Activated CD8-positive, alpha-beta memory T cell treated with anti-CD3 and anti-CD28 coated beads, Interleukin-2, amount 50 U/mL, for 48 hours (primary cell): ENCODE measurements at places on chromosomes 7 and 10.
A peak's percentile ranks its signal among the peaks of the same experiment; 100 is the strongest.

DNA sequence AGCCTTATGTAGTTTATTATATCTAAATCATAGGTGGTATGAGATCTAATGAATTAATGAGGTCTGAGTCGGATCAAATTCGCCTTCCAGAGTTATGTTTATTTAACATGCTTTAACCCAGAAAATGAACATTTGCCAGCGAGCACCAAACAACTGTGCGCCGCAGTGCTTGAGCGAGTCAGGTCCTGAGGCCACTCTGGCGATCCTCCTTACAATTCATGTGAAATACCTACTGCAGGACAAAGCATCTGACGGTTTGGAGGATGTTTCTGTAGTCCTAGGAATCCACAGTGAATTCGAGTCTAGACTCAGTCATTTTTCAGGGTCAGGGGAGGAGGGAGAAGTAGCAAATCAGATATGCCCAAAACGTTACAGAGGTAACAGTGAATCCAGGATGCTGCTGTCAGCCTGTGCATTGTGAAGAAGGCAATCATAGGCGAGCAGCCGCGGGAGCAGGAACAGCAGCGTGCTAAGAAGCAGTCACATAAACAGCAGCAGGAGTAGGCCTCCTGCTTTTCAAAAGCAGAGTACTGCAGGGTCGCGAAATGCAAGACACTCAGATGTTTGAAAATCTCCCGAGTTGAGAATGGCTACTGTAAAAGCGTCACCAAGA is 120.2 kb downstream of the CACNB2 start:
- no peak for DNase-seq

DNA sequence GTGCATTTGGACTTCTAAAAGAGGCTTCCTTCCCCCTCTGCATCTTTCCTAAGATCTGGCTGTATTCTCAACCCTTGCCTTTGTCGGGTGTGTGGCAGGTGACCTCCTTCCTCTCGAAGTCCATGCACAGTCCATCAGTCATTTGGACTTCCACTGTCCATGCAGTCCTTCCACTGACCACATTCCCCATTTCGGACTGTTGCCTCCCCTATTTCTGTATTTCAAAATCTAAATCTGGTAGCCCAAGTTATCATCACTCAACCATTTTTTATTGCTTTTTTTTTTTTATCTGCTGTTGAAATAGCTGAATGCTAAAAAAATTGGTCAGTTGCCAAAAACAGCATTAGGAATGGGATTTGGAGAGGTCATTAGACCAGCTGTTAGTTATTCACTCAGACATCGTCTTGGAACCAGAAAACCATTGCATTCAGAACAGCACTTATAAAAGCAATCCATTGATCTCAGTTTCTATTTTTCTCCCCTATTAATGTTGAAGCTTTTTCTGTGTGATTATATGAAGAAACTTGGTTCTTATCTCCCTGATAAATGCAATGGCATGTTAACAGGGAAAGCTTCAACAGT is 575.6 kb downstream of the KIF20B start:
- no peak for DNase-seq

GRCh38 chr10:78963074-78964034 is 105.4 kb upstream of the ZMIZ1 start:
- DNase-seq, result no peak

GRCh38 chr7:141201145-141201885 is 127.5 kb downstream of the TMEM178B start:
- DNase-seq, result no peak

DNA sequence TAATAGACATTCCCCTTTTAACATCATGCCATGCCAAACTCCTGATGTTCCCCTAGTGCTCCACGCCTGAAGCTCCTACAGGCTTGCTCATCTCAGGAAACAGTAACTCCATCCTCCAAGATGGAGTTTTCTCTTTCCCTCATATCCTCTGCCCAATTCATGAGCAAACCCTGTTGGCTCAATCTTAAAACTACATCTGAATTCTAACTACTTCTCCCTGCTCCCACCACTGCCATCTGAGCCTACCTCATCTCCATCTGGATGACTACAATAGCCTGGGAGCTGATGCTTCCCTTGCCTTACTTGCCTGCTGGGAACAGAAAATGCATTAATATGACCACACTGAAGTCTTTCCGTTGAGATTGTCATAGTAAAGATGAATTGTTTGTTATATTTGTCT is 271.7 kb upstream of the MKLN1 start:
- no peak for DNase-seq

- no peak for DNase-seq
Measured at GRCh38 chr7:154738216-154738615, 264.7 kb downstream of the PAXIP1 start.

DNA sequence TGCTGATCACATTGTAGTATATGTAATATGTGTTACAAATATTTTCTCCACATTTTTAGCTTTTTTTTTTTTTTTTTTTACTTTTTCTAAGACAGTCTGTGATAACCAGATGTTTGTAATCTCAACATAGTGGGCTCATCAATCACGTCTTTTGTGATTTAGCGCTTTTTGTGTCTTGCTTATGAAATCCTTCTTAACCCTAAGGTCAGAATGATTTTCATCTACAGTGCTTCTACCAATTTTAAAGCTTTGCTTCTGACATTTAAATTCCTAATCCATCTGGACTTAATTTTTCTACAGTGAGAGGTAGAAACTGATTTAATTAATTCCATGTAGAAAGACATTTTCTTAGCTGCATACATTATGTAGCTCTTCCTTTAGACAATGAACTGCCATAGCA is 626.4 kb downstream of the TNS3 start:
- DNase-seq, result no peak

DNA sequence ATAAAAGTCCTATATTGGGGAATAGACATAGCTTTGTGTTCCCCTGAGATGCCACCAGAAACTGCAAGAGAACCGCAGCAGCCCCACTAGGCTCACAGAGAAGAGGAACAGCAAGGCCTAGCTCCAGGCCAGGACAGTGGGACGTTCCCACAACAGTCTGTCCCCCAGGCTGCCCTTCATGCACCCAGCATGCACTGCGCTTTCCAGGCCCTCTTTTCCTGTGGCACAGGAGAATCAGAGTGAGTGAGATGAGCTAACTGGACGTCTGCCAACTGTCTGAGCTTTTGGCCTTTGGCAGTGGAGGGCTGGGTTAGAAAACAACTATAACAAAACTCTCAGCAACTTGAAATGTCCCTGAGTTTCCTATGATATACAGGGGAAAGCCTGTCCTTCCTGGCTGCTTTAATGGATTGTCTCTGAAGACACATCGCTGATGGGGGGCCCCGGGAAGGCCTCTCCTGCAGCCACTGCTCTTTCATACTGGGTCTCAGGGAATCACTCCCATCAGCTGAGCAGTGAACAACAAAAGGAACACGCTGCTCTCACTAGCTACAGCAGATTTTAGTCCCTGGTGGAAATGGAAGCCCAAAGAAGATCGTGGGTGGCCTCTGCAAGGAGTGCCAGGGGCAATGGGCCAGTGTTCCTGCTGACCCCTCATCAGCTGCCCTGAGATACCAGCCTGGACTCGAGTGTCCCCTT is 53.5 kb downstream of the PODXL start:
- DNase-seq, result no peak

GRCh38 chr10:120555842-120556532 is 99.0 kb downstream of the PLPP4 start:
- no peak for DNase-seq

DNA sequence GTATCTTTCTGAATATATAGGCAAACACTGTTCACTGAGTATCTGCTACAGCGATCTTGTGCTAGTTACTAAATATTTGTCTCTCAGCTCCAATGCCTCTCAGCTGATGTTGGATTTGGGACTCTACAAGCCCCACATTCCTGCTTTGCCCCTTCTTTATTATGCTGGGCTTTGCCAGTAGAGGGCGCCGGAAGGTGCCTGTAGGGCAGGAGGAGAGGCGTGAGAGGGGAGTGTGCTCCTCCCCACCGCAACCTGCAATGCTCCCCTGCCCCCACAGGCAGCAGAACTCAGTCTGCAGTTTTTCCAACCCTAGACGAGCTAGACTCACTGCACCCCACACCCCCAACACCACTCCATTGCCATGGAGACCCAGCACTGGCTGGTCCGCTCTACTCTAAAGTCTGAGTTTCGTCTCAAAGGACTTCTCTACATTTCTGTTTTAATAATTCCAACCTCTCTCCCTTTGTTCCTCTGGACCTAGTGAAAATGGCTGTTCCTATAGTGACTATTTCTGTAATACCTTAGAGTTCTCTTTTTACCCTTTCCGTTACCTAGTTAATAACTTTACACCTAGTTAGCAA is 337.6 kb downstream of the CCSER2 start:
- DNase-seq, result peak; percentile 63

DNA sequence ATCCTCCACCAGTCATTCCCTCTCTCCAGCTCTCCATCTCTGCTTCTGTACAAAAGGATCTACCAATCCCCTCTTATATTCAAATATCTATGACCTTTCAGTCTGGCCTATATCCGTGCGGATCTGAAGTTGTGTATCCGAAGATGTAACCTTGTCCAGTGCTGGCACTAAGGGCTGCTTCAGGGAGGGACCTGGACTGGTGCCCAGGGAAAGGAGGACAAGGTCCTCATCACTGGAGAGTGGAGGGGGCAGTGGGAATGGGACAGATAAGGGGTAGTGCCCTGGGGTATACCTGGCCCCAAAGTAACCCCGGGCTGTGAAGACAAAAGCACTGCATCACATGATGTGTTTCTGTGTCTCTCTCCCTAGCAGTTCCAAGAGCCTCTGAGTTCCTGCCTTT is 1.8 kb downstream of the TMEM225B start:
- DNase-seq, result no peak

GRCh38 chr10:86165666-86166065 is 200.9 kb downstream of the GRID1 start:
- no peak for DNase-seq

GRCh38 chr7:97179454-97180104 is 62.1 kb downstream of the SDHAF3 start:
- DNase-seq, result no peak

- no peak for DNase-seq
Measured at GRCh38 chr10:114401195-114401791, 3.0 kb downstream of the AFAP1L2 start.

GRCh38 chr7:111261496-111261895 is 170.6 kb downstream of the LRRN3 start:
- no peak for DNase-seq

- DNase-seq, result no peak
Measured at GRCh38 chr7:21608465-21608864, 65.6 kb downstream of the DNAH11 start.

DNA sequence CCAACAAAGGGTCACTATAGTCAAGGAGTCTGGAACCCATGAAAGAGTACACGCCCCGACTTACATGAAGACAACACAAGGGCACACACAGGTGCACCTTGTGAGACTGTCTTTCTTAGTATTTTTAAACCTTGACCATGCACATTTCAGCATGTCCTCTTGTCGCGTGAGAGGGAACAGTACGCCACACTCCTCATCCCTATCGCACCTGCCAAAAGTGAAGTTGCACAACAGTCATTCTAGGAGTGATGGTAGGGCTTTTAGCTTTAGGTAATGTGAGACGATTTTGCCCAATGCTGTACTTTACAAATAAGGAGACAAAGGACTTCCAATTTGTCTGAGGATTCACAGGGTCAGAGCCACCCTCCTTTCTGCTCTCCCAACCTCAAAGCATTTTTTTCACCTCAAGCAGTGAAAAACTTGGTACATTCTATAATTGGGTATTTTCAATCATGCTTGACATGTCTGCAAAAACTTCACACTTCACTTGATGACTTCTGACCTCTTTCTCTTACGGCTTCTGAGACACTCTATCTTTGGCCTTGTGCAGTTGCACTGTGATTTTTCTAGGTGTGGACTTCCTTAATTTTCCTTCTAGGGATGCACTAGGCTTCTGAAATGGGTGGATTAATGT is 173.9 kb upstream of the GRB10 start:
- no peak for DNase-seq

GRCh38 chr7:71682841-71683781 is 551.2 kb downstream of the GALNT17 start:
- DNase-seq, result no peak

GRCh38 chr10:132162021-132162531 is 24.7 kb upstream of the DPYSL4 start:
- no peak for DNase-seq

DNA sequence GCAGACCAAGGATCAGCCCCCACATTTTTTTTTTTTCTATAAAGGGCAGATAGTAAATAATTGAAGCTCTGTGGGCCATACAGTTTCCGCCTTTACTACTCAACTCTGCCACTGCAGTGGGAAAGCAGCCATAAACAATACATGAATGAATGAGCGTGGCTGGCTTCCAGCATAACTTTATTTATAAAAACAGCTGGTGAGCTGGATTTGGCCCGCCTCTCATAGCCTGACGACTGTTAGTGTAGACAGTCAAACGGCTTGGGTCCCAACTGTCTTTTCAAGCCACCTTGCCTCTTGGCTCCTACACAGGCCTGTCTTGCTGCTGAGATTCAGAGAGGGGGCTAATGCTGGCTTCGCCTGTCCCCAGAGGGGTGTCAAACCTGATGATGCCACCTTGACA is 169.8 kb upstream of the GPR26 start:
- DNase-seq, result no peak

DNA sequence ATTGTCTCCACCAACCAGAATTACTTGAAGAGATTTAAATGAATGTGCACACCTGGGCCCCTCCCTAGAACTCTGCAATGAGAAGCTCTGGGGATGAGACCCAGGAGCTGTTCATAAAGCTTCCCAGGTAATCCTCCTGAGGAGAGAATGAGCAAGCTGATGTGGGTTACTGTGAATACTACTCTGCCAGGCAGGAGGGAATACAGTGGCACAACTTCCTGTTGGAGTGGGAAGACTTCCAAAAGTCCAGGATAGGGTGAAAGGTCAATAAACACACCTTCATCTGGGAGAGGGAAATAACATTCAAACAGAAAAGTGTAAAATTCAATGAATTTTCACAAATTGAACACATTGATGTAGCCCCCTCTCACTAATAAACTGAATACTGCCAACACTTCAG is 351.4 kb downstream of the ABCA13 start:
- no peak for DNase-seq

GRCh38 chr7:107998150-107998549 is 4.8 kb downstream of the LAMB1 start:
- no peak for DNase-seq

- no peak for DNase-seq
Measured at GRCh38 chr7:34407586-34407985, 250.4 kb upstream of the NPSR1 start.

DNA sequence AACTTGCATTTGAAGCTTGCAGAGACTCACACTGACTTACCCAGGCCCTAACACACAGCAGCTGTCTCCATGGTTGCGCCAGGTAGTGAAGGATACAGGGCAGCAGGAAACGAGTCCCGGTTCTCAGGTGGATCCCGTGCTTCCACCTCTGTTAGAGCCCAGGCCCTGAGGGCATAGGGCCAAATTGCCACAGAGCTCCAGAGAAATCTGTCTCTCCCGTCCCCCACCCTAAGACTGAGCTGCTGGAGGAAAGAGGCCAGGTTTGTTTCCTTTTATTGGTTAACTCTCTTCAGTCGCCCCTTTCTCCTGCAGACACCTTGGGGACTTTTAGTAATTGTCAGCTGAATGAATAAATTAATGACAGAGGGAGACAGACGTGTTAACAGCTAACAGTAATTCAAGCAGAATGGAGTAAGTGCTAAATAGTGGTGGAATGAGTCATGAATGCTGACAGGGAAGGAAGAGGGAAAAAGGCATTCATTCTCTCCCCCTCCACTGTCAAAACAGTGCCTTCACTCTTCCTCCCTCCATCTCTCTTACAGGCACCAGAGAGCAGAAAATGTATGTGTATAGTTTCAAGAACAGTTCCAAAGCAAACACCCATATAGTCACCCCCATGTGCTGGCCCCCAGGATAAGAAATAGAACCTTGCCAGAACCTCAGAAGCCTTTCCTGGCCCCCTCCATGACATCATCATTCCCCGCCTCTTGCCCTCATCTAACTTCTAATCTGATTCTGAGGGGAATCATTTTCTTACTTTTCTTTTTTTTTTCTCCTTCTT is 16.8 kb upstream of the DLG5 start:
- DNase-seq, result no peak

- DNase-seq, result peak; percentile 81
Measured at GRCh38 chr10:75043256-75044131, 68.0 kb upstream of the SAMD8 start.
